Left renal cortex interstitium (tissue), 4 donors: ENCODE measurements at places on chromosomes 3 and 15. TPM values are rescaled to one million over a fixed set of nuclear protein-coding genes. Genes with fewer than 3 reads are reported as not detected.

The HPS3 gene
- 33.4 TPM for polyA plus RNA-seq

The SERPINI2 gene
- polyA plus RNA-seq, result 2.7 TPM

The AMOTL2 gene
- 71.1 TPM for polyA plus RNA-seq

- no peak for DNase-seq
Observed at GRCh38 chr3:158794936-158795518, 6.8 kb upstream of the MFSD1 start.

DNA sequence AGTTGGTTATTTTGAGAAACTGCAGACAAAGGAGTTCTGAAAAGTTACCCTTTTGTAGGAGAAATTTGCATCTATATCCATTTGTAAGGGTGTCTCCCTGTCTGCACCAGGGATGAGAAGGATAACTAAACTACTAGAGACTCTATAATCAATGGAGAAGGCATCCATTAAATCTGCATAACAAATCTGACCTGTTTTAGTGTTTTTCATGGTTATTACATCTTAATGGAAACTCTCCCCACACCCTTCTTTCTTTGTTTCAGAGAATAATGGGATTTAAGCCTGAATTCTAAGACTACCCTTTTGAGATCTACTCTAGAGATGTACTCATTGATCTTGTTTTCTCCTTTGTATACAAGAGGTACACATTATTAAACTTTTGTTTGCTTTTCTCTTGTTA is 82.0 kb upstream of the DAZL start:
- DNase-seq, result no peak

GRCh38 chr3:132435911-132436425 is 18.7 kb downstream of the DNAJC13 start:
- no peak for DNase-seq
